CD4-positive, alpha-beta T cell treated with Interleukin-17A for 1 hour (primary cell): ENCODE measurements at places on chromosomes 1 and 21.

DNA sequence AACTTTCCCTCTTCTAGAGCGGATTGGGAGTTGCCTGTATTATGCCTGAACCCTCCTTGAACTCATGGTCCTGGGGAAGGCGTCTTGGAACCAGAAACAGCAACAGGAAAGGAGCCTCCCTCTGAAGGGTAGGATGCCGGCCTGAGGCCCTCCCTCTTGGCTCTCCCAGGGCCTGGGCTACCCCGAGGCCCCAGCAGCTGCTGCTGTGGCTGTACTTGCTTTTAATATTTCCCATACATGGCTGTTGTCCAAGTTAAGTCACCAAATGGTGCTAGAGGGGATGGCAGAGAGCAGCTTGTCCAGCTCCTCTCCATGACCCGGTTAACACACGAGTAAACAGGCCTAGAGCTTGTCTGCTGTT is 10.5 kb downstream of the CHRNB2 start:
- DNase-seq = no peak

- DNase-seq = peak; percentile 33
These were observed 81.6 kb upstream of the LRRC8D start for GRCh38 chr1:89739013-89739843.

DNA sequence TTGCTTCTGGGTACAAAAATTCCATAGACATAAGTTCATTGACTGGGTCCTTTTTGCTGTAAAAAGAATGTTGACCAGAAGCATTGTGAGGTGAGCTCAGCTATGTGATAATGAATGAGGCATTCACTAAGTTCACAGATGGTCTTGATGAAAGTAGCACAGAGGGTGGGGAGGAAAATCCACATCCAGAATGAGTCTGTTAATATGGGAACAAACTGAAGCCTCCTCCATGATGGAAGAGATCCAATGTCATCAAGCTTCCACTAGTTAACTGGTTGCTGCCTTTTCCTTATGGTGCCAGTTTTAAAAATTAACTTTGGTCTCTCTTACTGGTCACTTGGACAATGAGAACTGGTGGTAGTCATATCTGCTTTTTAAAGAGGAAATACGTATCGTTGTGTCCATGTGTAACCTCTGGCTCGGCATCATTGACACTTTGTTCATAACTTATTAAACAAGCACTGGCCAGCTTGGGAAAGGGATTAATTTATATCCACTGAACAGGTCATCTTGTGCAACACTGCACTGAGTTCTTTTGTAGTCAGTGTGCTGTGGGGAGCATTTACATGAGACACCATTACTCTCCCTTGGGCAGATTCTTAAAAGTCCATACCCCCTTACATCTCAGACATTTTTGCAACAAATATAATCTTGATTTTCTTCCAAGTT is 88.6 kb downstream of the ADAMTS1 start:
- no peak for DNase-seq

DNA sequence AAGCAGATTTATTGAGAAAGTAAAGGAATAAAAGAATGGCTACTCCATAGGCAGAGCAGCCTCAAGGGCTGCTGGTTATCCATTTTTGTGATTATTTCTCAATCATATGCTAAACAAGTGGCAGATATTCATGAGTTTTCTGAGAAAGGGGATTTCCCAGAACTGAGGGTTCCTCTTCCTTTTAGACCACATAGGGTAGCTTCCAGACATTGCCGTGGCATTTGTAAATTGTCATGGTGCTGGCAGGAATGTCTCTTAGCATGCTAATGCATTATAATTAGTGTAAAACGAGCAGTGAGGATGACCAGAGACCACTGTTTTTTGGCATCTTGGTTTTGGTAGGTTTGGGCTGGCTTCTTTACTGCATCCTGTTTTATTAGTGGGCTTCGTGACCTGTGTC is 16.8 kb upstream of the FMN2 start:
- no peak for DNase-seq

- no peak for DNase-seq
These were observed 108.0 kb downstream of the KCNJ6 start for GRCh38 chr21:37808261-37808660.

- DNase-seq = peak; percentile 2
These were observed 62.0 kb upstream of the RASAL2 start for GRCh38 chr1:178031856-178032320.

GRCh38 chr21:33199100-33199464 is 30.7 kb upstream of the IFNAR2 start:
- DNase-seq = no peak

- no peak for DNase-seq
These were observed 137.1 kb upstream of the RAB4A start for GRCh38 chr1:229133811-229134210.

DNA sequence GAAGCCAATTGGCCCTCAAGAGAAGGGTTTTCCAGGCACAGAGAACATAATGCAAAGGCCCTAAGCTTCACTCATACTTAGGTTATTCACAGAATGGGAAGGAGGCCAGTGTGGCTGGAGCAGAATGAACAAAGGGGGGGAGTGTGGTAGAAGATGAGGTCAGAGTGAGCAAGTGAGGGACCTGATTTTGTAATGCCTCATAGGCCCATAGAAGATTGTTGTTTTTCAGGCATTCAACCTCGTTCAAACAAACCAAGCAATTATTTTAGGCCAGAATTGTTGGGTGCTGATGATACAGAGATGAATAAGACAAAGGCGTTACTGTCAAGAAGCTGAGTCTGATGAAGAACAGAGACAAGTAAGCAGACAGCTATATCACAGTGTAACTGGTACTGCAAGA is 54.5 kb upstream of the RAP1A start:
- no peak for DNase-seq

DNA sequence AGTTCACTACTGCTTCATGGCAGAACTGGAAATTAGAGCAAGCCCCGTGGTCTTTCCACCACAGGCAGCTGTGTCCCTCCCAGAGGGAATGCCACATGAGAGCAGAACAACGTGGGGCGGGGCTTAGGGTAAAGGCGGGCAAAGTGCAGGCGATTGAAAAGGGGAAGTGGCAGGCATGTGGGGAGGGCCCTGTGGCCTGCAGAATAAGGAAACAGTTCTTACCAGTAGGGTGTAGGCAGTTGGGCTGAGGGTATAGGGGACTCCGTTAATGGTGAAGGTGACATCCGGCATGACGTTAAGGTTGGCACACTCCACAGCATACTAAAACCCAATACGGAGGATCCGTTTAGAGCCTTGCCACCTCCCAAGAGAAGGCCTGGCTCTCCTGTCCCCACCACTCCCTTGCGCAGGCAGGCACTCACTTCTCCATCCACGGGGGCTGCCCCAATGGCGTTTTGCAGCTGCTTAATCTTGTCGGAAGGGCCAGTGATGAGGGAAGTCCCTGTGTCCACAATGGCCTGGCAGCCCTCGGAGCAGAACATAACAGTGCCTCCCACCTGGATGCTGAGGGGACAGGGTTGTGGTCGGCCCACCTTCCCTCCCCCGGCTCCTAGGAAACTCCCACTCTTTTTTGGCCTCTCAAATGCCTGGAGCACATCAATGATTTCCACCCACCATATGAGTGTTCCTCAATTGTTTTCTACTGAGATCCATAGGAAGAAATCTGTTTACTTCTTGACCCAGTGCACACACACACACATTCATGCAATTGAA is 9.1 kb upstream of the RAB7B start:
- DNase-seq = peak; percentile 54

GRCh38 chr1:4210043-4210442 is 310.0 kb upstream of the C1orf174 start:
- DNase-seq = no peak

GRCh38 chr1:151612501-151613281 is 841 bp downstream of the SNX27 start:
- peak; percentile 28 for DNase-seq

- no peak for DNase-seq
These were observed 588.1 kb downstream of the KIF26B start for GRCh38 chr1:245742896-245743295.

DNA sequence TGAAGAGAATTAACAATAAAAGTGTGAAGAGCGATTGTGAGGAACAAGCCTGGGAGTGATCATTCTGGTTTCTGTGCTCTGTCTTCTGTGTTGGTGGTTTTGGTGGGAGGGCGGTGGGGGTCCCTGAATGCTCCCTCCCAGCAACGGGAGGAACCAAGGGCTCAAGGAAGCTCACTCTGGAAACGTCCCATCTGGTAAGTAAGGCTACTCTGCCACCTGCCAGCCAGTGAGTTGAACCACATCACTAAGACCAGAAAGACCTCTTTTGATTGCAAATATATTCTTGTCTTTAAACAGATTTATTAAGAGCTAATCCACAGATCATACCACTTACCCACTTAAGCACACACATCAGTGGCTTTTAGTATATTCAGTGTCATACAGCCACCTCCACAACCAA is 125.0 kb downstream of the PRDM2 start:
- no peak for DNase-seq

DNA sequence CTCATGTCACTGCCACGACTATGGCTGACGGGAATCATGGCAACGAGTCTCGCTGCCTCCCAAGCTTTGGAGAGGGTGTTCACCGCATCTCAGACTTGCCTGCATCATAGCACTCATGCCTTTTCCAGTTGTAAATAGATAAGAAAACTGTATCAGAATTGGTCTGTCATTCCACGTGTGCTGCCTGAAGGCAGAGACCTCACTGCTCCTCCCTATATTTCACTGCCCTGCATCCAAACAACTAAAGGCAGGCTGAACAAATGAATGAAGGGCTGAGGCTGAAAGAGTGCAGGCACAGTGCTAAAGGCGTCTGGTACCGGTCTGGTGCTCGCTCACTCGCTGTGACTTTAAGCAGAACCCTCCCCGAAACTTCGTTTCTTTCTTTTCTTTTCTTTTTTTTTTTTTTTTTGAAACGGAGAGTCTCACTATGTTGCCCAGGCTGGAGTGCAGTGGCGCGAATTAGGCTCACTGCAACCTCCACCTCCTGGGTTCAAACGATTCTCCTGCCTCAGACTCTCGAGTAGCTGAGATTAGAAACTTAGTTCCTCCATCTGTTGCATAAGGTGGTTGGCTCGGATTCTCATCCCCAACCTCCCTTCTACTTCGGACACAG is 542 bp downstream of the EIF2B3 start:
- no peak for DNase-seq

DNA sequence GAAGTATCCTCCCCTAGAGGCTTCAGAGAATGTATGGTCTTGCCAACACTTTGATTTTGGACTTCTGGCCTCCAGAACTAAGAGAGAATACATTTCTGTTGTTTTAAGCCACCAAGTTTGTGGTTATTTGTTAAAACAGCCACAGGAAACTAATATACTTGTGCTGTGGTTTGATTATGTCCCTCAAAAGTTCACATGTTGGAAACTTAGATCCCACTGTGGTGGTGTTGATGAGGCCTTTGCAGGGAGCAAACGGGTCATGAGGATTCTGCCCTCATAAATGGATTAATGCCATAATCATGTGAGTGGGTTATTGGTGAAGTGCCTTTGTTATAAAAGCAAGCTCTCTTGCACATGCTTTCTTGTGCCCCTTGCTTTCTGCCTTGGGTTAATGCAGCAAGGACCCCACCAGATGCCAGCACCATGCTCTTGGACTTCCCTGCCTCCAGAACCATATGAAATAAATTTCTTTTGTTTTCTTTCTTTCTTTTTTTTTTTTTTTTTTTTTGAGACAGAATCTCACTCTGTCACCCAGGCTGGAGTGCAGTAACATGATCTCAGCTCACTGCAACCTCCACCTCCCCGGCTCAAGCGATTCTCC is 157.3 kb downstream of the CLIC6 start:
- no peak for DNase-seq

- DNase-seq = peak; percentile 27
These were observed 58.4 kb upstream of the CXADR start for GRCh38 chr21:17454315-17455027.

DNA sequence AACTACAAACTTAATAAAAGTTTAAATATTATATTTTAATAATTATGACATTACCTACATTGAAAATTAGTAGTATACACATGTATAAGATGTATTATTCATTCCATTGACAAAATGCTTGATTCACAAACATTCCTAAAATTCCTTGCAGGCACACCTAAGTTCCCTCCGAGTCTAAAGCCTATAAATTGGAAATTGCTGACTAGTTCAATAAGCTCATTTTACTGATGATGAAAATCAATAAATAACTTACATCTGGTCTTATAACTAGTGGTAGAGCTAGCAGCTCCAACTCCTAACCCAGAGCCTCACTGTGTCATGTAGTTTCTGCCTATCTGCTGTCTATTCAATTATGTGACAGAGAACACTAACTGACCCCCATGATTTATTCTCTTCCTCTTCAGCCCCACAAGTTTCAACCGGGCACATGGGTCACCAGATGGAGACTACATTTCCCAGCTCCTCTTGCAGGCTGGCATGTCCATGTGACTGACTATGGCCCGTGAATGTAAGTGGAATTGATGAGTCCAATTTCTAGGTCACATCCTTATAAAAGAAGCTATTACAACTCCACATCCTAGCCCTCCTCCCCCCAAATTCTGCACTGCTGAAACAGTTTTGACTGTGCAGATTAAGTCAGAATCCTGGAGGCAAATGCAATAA is 29.6 kb upstream of the LRRC8D start:
- no peak for DNase-seq

DNA sequence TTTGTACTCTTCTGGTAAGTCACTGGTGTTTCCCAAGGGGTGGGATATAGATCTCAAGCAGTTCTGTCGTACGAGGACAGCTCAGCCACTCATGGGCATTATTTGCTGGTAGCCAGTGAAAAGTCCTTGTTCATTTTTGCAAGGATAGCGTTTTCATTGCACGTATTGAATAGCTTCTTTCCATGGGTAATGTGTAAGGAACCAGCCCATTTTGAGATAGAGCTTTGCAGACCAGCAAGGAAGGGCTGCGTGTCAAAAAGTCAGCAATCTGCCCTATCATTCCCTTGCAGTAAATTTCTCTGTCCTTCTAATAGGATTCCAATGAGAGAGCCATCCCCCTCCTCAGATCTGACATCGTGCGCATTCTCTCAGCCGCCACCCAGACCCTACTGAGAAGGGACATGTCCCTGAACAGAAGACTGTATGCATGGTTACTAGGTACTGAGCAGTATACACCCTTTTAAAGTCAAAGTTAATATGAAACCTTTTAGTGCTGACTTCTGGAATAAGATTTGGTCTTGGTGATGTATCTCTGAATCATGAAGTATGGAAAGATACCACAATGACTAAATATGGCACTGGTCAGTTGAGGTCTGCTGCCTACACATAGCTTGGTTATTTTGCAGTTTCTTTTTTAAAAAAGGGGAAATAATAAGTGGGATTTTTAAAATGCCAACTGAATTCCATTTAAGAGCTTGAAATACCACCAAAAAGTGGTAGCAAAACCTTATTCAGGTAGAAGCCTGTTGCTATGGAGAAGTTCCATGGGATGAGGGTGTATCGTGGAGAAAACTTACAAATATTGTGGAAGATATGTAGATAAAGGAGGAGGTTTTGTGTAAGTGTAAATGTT is 55.3 kb downstream of the DOP1B start:
- DNase-seq = no peak
